Fibroblast of skin of back (primary cell): ENCODE measurements at places on chromosomes 5 and 9.

DNA sequence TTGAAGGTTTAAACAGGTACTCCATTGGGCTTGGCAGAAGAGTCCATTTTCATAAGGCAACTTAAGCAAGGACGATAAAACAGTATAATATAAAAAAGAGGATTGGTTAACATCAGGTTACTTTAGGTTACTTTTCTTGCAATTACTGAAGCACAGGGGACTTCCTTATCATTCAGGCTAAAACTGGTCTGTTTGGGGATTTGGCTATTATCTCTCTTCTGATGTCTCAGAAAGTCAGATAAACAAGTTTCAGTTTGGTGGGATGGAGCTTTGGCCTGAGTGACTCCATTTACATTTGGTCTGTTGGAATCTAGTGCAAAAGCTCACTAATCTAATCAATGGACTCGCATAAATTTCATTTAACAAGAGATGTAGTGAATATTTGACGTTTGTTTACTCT is 8.0 kb downstream of the GAPT start:
- DNase-seq, result no peak

GRCh38 chr9:136243631-136244030 is 2.0 kb downstream of the QSOX2 start:
- no peak for DNase-seq

DNA sequence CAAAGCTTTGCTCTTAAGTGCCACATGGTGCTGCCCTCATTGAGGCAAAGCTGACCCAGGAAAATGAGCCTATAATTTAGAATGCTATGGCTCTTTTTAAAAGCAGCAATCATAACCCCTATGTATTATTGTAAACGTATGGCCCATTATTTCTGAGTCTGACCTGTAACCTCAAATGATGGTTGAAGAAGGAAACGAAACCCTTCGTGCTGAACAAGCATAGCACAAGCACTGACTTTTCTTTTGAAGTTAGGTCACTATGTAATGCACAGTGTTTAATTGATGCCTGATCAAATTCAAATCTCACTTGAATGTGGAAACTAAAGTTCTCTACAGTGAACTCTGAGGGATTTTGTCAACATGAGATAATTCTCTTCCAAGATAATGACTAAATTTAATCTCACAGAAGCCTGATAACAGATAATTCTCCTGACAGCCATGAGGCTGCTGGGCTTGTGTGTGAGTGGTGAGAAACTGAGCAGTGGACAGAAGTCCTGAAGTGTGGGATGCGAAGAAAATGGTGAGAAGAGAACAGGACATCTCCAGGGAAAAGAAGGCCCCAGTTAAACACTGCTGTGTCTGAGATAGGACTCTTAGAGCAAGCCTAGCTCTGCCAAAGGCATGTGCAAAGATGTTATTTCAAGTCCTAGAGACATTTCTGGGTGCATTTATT is 226.9 kb downstream of the MAN2A1 start:
- no peak for DNase-seq

- DNase-seq, result peak; percentile 58
Observed at GRCh38 chr9:13268469-13268868, 11.0 kb downstream of the MPDZ start.

DNA sequence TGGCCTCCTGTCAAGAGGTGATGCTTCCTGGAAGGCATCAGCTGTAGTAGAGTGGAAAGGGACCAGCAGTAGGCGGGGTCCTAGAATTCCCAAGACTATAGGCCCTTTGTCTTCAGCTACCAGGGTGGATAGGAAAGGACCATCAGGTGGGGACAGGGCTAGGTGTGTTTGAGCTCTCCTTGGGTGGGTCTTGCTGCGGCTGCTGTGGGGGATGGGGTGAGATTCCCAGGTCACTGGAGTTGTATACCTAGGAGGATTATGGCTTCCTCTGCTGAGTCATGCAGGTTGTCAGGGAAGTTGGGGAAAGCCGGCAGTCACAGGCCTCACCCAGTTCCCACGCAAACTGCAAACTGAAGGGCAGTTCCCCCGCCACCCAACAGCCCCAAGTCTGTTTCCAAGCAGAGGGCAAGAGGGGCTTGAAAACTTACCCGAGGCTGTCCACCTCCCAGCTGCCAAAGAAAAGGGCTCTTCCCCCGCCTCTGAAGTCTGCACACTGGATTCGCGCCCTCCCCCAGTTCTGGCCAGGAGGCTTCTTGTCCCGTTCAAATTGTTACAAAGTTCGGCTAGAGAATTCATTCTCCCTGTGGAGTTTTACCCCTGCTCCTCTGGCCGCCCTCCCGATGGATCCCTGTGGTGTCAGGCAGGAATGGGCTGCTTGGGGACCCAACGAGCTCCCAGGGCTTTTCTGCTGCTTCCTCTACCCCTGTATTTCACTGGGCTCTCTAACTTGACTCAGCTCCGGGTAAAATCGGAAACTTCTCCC is 23.0 kb upstream of the ECM2 start:
- no peak for DNase-seq

GRCh38 chr9:32942755-32943460 is 58.5 kb downstream of the APTX start:
- no peak for DNase-seq

DNA sequence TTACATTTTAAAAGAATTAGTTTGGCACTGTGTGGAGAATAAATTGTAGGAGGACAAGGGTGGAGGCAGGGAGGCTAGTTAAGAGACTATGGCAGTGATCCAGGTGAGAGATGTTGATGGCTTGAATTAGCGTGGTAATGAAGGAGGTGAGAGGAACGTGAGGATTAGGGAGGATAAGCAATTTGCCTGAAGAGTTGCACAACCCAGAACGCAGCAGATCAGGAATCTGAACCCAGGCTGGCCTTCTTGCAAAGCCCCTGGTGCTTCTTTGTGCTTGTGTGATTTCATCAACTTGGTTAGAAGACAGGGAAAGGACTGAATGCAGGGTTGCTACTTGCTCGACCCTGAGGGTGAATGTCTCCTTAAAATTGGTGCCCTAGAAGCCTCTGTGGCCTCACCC is 6.9 kb upstream of the SCAMP1 start:
- no peak for DNase-seq

GRCh38 chr5:23820765-23821471 is 313.5 kb downstream of the PRDM9 start:
- peak; percentile 22 for DNase-seq

DNA sequence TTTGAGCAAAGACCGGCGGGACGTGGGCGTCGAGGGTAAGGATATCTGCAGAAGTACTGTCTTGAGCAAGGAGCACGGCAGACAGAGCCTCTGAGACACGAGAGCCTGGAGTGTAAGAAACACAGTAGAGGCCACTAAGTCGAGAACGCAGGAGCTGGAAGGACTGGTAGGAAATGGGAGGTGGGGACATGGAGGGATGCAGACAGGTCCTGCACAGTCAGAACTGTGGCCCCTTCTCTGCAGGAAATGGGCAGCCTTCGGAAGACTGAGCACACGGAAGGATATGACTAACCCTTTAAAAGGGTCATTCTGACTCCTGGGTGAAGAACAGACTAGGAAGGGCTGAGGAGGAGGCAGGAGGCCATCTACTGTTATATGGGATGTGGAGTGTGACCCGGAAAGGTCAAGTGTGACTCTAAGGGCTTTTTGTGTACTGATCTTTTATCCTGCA is 1.4 kb upstream of the CAMSAP1 start:
- DNase-seq, result no peak

DNA sequence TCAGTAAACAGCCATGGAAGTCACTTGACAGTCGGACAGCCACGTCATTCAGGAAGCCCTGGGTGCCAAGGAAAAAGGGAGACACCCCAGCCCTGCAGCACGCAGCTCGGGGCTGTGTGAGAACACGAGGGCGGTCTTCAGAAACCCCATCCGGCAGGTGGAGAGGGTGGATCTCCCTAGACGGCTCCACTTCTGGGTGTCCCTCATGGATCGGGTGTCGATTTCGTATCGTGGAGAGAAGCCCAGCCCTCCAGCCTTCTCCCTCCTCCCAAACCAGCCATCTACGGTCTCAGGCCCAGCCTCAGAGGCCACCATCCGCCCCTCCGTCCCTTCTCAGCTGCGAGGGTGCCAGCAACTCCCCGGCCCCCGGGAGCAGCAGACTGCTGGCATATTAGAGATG is 65.5 kb upstream of the BARHL1 start:
- DNase-seq, result no peak

- DNase-seq, result no peak
Observed at GRCh38 chr9:114053246-114054005, 24.7 kb downstream of the AMBP start.

DNA sequence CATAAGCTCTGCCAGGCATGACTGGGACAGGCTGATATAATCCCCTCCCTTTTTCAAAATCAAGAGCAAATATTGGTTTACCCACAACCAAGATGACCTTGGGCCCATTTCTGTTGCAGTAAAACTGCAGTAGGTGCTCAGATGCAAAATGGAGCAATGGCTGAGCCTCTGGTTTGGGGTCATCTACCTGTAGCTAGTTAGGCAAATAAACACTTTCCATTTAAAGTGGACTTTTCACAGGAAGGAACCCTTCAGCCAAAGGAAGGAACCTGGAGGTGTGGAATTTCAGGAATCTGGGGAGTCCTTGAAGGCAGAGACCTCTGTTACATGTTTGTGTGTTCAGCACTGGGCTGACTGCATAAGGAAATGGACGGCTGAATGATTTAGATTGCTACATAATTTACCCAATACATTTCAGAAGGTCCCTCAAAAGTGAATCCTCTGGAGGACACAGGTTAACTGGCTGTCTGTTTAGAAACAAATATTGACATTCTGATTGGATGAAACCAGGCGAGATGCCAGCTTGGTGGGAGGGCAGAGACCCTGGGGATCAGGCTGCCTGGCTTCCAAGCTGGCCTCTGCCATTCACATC is 170.1 kb upstream of the ZNF618 start:
- DNase-seq, result no peak

DNA sequence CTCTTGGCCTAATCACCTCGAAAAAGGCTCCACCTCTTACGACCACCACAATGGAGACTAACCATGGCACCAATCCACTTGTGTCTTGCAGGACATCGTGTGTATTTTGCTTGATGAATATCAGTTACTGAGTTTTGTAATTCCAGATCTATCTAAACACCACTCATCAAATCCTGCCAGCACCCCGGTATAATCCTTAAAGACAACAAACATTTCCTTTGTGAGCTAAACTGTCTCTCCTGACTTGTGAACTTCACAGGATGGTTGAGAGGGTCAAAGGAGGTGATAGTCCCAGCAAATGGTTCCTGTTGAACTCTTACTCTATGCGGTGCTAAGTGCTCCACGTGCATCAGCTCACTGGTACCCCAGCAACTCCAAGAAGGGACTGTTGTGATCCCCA is 4.0 kb upstream of the TOR1B start:
- no peak for DNase-seq
